Stimulated activated CD4-positive, alpha-beta T cell treated with anti-CD3 and anti-CD28 coated beads, Interleukin-1b, Interleukin-23, amount 100 ng/mL, for 4 hours (primary cell): ENCODE measurements at places on chromosomes 6 and 20.
A peak's percentile ranks its signal among the peaks of the same experiment; 100 is the strongest.

GRCh38 chr6:105748737-105749161 is 337.4 kb upstream of the PRDM1 start:
- DNase-seq = no peak

- no peak for DNase-seq
These were observed 67.5 kb downstream of the MACROD2 start for GRCh38 chr20:14062786-14063185.

DNA sequence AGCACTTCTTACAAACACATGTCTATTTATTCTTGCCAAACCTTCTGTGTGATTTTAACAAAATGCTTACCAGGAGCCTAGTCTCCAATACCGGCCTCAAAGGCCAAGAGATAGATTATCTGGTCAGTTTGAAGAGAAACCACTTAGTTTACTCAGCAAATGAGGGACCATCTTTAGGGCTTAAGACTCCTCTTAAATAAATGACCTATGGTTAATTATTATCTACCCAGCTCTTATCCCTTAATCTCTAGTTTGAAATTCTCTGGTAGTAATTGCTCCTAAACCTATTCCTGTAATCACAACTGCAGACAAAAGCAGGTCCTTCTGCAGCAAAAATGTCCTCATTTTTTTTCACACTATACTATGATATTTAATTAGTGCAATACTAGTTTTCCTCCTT is 301.8 kb downstream of the KIF16B start:
- no peak for DNase-seq

DNA sequence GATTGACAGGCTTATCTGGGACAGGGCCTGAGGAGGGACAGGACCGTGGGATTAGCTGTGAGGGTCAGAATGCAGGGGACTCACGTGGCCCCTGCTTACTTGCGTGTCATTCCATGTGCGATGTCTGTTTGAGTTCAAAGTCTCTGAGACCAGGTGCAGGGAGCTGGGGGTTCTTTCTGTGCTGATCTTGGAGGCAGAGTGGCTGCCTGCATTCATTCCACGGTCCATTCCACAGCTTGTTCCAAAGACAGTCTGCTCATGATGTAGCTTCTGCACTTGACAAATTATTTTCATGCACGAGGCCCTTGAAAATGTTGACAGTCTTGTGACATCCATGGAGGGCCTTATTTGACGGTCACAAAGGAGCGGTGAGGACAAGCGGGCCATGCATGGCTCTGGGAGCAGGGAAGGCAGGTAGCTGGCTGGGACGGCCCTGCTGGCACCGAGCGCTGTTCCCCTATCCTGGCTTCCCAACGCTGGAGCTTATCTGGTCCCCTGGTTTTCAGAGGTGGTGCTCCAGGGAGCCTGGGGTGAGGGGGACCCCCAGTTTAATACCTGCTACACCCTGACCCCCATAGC is 156.3 kb upstream of the RNF24 start:
- no peak for DNase-seq

- no peak for DNase-seq
These were observed 260.4 kb downstream of the RNGTT start for GRCh38 chr6:88702956-88703556.

- DNase-seq = no peak
These were observed 33.9 kb downstream of the SCAF8 start for GRCh38 chr6:154767003-154767723.

- DNase-seq = no peak
These were observed 19.0 kb downstream of the CTCFL start for GRCh38 chr20:57505979-57506378.

DNA sequence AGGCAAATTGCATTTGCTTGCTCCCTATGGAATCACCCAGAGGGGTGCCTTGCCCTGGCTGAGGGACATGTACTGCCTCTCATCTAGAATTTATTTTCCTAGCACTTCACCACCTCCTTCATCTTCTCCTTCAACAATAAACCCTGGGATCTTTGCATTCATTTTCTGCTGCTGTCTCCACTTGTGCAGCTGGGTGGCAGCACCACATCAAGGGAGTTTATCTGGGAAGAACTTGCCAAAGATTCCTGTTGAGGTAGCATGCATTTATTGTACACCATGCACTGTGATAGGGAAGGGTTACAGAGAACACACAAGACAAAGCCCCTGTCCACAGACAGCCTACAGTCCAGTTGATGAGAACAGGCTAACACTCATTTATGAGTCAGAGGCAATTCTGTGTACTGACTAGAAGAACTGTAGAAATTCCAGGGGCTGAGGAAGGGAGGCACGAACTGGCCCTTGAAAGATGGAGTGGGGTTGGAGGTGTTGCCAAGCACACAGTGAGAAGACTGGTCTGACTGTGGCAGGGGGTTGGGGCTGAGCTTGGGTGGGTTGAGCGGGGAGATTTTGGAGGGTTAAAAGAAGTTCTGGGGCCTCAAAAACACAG is 17.5 kb downstream of the C20orf173 start:
- no peak for DNase-seq

DNA sequence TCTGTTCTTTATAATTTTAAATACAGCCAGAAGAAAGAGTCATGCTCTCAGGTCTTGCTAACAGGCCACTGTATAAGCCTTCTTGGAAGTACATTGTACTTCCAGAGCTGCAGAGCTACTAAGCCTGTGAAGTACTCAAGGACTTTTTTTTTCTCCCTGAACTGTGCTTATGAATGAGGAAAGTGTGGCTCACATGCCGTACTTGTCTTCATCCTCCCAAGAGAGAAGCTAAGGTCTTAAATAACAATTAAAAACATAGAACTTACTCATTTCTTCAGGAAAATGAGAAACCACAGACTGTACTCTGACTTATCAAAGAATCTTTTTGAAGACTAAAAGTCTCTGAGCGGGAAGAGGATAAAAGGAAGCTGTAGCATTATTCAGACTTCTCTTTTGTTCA is 218.3 kb downstream of the HTR1B start:
- DNase-seq = no peak

GRCh38 chr6:108556866-108557493 is 3.7 kb upstream of the FOXO3 start:
- no peak for DNase-seq

GRCh38 chr6:92822222-92822621 is 597.1 kb downstream of the EPHA7 start:
- DNase-seq = no peak

- DNase-seq = no peak
These were observed 7.3 kb downstream of the KCNK5 start for GRCh38 chr6:39221779-39222641.

DNA sequence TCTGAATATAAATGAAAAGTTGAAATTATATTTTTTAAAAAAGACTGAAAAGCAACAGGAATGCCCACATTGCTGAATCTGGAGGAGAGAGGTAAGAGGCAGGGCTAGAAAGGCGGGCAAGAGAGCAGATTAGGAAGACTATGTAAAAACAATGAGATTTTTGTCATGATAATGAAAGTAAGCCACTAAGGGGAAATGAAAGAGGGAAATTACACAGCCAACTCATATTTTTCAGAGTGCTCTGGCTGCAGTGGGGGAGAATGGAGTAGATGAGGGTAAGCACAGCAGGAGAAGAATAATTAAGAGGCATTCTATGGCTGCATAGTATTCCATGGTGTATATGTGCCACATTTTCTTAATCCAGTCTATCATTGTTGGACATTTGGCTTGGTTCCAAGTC is 281.9 kb downstream of the PKHD1 start:
- DNase-seq = no peak

GRCh38 chr6:35392773-35393672 is 50.7 kb downstream of the PPARD start:
- DNase-seq = no peak

GRCh38 chr20:51419231-51419630 is 123.3 kb downstream of the NFATC2 start:
- DNase-seq = no peak

GRCh38 chr20:20289331-20289730 is 78.6 kb upstream of the INSM1 start:
- DNase-seq = no peak

GRCh38 chr6:68834551-68834950 is 199.5 kb downstream of the ADGRB3 start:
- no peak for DNase-seq

- no peak for DNase-seq
These were observed 36.6 kb downstream of the ABHD12 start for GRCh38 chr20:25353747-25354705.

DNA sequence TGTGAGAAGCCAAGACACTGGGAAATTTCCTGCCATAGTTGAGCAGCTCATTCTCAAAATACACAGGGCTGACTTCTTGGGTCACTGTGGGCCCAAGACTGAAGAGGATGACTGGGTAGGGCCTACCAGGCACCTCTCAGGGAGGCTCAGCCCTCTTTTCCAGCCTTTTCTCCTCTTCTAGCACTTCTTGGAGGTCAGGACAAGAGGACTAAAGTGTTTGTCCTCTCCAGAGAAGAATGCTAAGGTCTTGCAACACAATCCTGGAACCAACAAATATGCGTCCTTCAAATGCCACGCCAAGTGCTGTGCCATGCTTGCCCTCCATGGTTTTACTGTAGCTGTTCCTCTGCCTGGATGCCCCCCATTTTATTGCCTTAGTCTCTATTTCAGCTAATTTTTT is 3.3 kb upstream of the LRRN4 start:
- no peak for DNase-seq

GRCh38 chr20:53210931-53211330 is 238.8 kb downstream of the TSHZ2 start:
- no peak for DNase-seq

DNA sequence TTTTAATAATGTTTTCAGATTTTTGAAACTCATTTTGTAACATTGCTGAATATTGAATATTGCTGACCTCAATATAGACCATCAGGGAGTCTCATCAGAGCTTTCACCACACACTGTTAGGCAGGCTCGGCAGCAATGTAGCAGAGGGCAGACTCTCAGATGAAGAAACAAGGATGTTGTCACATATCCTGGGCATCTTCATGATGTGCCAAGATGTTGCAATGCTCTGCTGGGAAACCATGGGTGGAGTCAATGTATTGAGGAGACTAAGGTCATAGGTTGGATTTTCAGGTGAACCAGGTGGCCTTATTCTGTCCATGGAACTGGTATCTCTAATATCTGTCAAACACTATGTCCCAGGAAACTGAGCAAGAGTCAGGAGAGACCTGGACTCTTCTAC is 27.3 kb downstream of the NR2E1 start:
- DNase-seq = no peak

- DNase-seq = no peak
These were observed 30.9 kb upstream of the ALDH8A1 start for GRCh38 chr6:134980846-134981245.

DNA sequence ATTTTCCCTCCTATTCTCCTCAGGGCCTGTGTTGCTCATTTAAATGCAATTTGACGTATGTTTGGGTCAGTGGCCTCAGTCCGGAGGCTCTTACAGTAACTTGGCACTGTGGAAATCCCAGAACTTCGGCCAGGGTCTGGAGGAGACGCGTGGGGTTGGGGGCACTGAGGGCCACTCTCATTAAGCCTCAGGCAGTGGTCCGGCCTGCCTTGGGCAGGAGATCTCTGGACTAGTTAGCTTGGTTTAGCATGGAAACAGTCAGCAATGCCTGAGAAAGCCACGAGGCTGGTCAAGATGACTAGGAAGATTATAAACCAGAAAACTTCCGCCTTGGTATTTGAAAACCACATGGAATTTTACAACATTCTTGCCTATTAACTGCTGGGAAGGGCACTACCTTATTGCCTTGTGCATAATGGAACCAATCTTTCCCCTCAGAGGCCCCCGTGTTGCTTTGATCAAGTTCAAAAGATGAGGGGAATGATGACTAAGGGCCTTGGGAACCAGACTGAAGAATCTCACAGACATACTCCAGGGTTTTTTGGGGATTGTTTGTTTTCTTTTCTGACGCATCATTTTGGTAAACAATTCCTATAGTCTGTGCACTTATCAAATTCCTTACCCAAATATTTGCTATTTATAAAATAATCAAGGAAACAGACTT is 206.0 kb upstream of the PREP start:
- DNase-seq = no peak

DNA sequence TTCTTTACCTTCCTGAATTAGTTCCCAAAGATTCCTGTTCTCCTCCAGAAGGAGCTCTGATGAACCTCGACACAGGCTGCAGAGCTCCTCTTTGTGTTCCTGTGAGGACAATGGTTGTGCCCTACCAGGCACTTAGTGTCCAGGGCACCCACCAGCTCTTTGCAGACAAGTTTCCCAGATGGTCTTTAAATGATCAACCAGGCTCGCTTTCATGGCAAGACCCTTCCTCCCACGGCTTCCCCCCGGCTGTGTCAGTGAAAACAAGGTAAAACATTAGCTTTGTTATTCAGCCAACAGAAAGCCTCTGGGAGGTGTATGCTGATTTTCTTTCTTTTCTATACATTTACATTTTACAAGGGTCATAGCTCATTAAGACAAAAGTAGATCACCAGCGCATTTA is 32.3 kb upstream of the CNKSR3 start:
- DNase-seq = no peak

DNA sequence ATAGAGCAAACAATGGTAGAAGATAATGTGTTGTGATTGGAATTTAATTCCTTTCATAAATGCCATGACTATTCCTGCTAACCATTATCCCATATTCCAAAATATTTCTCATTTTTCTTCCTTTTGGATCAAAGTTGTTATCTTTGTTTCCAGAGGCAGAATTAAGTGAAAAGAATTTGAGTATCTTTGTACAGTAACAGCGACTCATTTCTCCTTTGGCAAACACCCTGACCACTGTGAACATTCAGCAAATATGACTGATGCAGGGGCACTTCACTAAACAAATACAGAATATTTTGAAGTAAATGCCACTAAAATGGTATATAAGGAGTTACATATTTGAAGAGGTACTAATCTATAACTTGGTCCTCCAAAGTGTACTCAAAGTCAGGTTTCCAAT is 105.0 kb upstream of the LAMP5 start:
- no peak for DNase-seq

DNA sequence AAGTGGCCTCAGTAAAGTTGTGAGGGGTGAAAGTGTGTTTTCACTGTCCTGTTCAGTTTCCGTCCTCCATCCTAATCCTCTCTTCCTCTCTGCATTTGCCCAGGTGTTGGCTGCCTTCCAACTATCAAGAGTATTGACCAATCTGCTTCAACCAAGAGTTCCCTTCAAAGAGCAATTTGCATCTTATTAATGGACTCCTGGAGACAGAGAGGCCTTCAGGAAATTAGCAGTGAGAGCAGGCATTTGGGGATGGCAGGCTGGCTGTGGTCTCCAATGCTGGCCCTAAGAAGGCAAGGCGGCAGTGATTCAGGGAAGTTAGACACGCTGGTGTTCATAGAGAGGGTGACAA is 77.2 kb downstream of the GPR6 start:
- no peak for DNase-seq

- no peak for DNase-seq
These were observed 15.7 kb downstream of the PPP1R3G start for GRCh38 chr6:5100806-5101205.

- DNase-seq = no peak
These were observed 520.8 kb downstream of the EPM2A start for GRCh38 chr6:145214570-145214969.

DNA sequence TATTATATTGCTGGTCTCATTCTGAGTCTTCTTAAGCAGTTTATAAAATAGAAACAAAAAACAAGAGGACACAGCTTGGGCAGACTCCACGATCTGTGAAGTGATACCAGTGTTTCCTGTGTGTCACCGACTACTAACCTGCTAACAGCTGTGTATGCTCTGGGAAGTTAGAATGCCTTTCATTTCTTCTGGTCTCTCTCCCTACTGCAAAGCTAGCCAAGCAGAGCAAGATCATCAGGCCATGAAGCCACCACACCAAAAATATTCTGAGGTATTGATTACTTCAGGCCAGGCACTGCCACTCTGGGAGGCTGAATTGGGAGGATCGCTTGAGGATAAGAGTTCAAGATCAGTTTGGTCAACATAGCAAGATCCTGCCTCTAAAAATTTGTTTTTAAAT is 46.9 kb upstream of the SMIM29 start:
- DNase-seq = no peak

- peak; percentile 45 for DNase-seq
These were observed 184.4 kb downstream of the GJA10 start for GRCh38 chr6:90078513-90079289.
